HFFc6 (cell line): ENCODE measurements at places on chromosomes 6 and 20.
A peak's percentile ranks its signal among the peaks of the same experiment; 100 is the strongest.

DNA sequence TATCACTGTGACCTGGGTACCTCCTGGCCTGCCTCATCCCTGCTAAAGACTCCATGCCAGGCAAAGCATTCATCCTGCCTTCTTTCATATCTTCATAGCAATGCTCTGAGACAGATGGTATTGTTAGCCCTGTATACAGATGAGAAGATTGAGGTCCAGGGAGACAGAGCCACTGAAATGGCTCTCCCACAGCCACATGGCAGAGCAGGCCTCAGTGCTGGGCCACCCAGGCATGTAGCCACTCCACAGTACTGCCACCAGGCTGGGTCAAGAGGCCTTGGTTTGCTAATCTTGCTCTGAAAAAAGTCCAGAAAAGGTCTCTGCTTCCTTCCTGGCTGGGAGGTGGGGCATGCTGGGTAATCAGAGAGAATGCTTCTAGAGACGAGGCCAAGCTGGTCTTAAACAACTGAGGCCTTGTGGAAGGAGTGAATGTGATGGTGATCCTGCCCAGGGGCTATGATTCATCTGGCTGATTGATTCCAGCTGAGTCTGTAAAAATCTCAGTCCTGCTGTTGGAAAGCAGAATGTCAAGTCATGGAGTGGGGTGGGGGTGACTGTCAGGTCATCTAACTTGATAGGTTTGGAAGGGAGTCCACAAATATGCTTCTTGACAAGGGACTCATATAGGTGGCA, 29.8 kb downstream of the HM13 start:
- peak; percentile 97 for DNase-seq

- DNase-seq: no peak
Measured at GRCh38 chr20:38113401-38114325, 51.4 kb downstream of the TGM2 start.

- DNase-seq: no peak
Measured at GRCh38 chr6:26412954-26413353, 10.9 kb downstream of the BTN3A1 start.

GRCh38 chr6:143782481-143782880, 60.7 kb upstream of the LTV1 start:
- no peak for DNase-seq

DNA sequence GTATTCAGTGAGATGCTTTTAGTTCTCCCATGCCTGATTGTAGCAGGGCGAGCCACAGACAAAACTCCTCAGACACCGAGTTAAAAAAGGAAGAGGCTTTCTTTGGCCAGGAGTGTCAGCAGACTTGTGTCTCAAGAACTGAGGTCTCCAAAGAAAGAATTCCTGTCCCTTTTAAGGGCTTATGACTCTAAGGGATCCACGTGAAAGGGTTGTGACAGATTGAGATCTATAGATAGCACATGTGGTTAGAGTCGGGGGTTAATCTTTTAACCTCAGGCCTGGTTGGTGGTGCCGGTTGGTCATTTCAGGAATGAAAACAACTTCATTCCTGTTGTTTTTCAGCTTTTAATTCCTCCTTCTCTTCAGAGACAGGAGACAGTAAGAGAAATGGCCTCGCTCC, 168.8 kb upstream of the GRIK2 start:
- DNase-seq: no peak

DNA sequence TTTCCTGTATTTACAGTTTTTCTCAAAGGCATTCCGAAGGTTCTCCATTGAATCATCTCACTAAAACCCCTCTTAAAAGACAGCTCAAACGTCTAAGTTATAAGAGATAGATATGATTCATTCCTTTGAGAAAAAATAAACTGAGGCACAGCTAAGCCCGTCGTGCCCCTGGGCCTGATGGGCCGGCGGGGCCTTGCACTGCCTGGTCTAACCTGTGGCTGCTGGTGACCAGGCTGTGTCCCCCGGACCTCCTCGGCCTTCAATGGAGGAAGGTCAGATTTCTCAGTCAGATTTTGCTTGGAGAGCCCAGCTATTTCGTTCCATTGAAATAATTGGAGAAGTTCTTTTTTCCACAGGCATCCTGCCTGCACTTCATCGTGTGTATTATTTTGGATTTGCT, 11.3 kb upstream of the FOXC1 start:
- DNase-seq: no peak

DNA sequence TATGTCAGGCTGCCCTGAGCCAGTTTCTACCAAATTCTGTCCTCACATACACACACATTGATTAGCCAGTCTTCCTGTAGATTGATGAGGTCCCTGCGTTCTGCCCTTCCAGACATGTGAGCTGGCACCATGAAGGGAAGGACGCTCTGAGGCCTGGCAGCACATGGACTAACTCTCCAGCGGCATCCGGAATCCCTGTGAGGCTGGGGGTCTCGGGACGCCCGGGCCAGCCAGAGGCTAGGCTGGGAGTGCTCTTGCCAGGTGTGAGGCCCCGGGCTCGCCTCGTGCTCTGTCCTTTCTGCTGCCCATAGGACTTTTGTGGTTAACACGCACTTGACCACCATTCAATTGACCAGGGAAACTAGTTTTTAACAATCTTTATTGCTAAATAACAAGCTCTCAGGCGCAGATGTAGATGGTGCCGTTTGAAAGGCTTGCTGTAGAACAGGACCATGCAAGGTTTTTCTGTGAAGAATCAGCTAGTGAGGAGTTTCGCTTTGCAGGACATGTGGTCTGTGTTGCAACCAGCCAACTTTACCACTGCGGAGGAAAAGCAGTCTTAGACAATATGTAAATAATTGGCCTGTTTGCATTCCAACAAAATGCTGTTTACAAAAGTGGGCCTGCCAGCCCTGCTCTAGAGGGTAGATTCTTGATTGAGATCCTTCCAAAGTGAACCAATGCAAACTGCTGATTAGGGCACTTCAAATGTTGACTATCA, 29.3 kb downstream of the FOXF2 start:
- DNase-seq: no peak

DNA sequence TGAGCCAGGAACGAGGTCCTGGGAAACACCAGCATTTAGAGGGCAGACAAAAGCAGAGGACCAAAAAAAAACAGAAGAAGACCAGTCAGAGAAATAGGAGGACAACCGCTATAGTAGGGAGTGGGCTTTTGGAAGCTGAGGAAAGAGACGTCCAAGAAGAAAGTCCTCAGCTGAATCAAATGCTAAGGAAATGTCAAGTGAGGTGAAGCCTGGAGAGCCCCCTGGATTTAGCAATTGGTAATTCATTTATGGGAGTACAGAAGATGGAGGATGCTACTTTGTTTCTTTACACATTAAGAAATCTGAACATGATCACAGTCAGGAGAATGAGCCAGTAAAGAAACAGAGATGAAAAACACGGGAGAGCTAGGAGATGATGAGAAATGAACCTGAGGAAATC, 41.1 kb downstream of the LRP11 start:
- DNase-seq: no peak

DNA sequence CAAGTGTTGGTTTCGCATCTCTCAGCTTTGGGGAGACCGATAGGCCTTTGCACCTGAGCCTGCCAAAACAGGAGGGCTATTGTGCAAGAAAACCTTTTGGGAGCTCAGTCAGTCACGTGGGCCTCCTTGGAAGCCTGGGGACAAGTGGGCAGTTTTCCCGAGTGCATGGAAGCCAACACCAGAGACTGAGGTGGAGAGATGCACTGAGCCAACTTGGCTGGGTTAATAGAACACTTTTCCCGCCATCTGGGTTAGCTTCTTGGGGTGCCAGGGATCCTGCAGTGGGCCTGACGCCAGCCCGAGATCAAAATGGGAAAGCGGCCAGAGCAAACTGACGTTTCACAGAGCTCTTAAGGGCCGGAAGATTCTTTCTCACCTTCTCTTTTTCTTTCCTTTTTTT, 2.8 kb upstream of the OOEP start:
- DNase-seq: no peak

- DNase-seq: peak; percentile 37
Measured at GRCh38 chr6:146598772-146599405, at the start of gene ADGB. Gene ADGB, plus strand, starts transcription at chr6:146598972. Its CDS starts 69 bp downstream, at chr6:146599041.

- no peak for DNase-seq
Measured at GRCh38 chr6:130716466-130716865, 110.7 kb upstream of the SMLR1 start.

- DNase-seq: no peak
Measured at GRCh38 chr6:72530152-72530551, 91.7 kb upstream of the KCNQ5 start.

- no peak for DNase-seq
Measured at GRCh38 chr6:80988892-80989291, 763.6 kb downstream of the TENT5A start.
